PC-3 (cell line): ENCODE measurements at places on chromosomes 5 and 9. TPM values are rescaled to one million over a fixed set of nuclear protein-coding genes. Genes with fewer than 3 reads are reported as not detected.
A peak's percentile ranks its signal among the peaks of the same experiment; 100 is the strongest.

The PKD2L2 gene
- not detected in 2 replicates for total RNA-seq

The SLC6A19 gene
- total RNA-seq: not detected in 2 replicates

- DNase-seq: no peak
Measured at GRCh38 chr9:86942281-86943200, 4.8 kb downstream of the GAS1 start.

- DNase-seq: no peak
Measured at GRCh38 chr5:181039931-181040630, at the start of gene BTNL9. Gene BTNL9 (plus strand): TSS chr5:181040266. CDS start chr5:181045490, 5,224 bp downstream.

The MYO10 gene
- 52.3 and 72.3 TPM in 2 replicates for total RNA-seq

DNA sequence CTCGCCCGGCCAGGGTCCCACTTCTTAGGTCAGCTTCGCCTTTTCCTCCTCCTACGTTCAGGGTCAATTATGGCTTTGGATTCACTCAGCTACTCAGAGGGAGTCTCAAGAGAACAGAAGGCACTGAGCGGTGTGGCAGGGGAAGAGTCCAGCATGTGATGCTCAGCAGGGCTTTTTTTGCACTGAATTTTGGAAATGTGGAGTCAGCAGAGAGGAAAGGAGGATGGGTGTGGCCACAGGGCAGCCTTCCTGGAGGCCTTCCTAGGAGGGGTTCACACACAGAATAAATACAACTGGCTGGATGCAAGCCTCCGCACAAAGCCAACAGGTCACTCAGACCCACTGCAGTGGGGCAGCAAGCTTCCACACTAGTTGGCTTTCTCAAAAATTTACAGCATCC, 4.8 kb downstream of the NAIF1 start:
- DNase-seq: no peak

DNA sequence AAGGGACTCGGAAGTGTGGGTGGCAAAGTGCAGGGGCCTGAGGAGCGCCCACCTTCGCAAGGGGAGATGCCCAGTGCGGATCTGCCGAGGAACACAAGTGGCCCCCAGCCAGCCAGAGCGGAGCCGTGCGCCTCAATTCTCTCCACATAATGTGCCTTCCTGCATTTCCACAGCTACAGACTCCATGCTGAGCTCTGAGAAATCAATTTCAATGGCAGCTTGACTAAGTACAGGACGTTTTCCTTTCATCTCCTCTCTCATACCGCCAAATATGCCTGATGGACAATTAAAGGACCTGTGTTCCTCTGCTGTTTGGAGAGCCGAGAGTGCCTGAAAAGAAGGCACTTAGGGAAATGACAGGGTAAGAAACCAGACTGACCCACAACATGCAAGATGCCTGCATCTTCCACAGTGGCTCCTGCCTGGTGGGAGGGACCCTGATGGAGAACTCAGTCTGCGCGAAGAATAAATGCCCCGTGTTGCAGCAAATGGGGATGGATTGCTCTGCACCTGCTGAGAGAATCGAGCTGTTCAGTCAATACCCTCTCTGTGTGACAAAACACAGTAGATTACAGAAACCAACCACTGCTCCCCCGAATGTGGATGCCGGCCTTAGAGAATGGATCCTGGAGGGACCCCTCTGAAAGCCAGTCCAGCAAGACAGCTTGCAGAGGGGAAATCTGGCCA, 38.6 kb upstream of the OLFM1 start:
- DNase-seq: no peak

- peak; percentile 38 for DNase-seq
Measured at GRCh38 chr5:41695920-41696582, 174.2 kb downstream of the OXCT1 start.

DNA sequence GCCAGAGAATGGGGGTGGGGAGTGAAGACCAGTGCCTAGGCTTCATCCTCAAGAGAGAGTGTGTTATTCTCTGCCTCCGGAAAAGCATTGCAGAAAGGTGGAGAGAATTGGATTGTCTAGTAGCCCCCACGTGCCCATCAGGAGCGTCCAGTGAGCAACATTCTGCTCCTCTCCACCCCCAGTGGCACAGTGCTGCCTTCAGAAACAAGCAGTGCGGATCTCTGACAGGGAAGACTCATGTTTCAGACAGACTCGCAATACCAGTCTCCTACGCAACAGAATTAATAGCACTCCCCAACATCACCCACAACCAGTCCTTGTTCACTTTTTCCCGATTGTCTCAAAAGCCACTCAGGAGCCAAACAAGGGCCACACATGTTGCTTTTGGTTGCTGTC, 14.9 kb upstream of the CEL start:
- DNase-seq: no peak

GRCh38 chr9:36798350-36799065, 225.8 kb downstream of the MELK start:
- peak; percentile 48 for DNase-seq

The ADAMTS6 gene
- 1.5 and 1.7 TPM in 2 replicates for total RNA-seq
